ENCODE measurements at places on chromosomes 2 and 18.

DNA sequence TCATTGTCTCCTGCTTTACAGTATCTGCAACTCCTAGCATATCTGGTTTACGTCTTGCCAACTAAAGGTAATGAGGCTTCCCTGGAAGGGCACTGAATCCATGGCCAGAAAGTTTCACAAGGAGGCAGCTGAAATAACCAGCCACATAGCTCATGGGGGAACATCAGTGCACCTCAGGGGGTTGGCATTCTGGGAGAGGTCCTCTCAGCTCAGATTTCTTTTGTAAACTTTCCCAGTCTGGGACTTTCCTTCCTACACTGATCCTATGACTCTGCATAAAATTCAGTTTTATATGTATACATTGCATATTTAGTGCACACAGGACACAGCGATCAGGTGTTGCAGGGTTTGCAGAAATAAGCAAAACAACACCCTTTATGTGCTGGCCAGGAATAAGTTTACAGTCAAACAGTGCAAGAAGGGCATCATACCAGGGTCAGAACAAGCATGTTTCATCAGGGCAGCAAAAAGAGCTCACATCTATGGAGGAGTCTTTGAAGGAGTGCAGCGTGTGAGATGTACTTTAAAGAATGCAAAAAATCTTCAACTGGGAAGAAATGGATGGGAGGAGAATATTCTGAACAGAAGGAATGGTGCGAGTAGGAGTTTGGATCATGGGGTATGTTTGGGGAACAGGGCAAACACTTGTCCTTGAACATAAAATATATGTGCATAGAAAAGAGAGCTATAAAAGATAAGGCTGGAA, 240.6 kb upstream of the RAB12 start:
- no peak for DNase-seq

DNA sequence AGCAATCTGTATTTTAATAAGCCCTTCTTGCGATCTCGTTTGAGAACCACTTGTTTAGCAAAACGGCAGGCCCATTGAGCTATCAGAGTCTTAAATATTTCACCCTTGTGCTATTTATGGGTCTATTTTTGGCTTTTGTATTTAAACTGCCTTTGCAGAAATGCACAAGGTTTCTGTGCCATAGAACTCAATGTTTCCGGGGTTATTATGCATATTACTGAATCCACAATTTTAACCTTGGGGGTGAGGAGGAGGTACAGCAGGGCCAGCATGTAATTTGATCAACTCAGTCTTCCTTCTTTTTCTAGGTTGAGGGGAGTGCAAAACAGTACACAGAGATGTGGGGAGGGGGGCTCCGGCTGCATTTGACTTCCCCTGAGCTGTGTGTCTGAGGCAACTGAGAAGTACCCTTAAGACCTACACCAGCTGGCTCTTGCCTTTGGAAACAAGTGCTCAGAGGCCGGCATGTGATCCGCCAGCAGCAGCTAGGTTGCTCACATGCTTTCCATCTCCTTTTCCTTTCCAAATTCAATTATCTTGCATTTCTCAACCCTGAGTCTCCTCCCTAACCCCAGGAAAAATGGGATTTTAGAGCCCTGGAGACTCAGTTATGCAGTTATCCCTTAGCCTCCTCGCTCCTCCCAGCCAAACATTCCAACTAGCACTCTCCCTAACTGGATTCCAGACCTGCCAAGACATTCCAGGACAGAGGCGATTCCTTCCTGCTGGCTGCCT, 103.0 kb downstream of the HNRNPLL start:
- no peak for DNase-seq

DNA sequence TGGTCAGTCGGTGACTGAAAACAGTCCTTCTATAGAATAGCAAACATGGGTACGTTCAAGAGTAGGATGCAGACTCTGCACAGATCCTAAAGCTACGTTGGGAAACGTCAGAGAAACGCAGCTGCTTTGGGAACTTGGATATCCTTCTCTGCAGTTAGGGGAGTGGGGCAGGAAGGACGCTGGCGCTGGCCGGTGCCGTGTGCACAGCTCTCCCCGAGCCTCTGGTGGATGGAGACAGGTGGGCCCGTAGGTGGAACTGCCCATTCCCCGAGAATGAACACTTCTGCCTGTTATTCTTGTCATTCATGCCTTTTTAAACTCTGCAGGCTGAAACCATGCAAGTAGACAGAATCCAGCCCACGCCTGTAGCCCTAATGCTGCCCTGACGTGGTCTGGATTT, 91.7 kb upstream of the MBOAT2 start:
- DNase-seq: no peak

- DNase-seq: no peak
Observed at GRCh38 chr2:81706856-81707255, 1402.3 kb upstream of the LRRTM1 start.

GRCh38 chr2:86251840-86252266, 52.6 kb downstream of the MRPL35 start:
- no peak for DNase-seq

DNA sequence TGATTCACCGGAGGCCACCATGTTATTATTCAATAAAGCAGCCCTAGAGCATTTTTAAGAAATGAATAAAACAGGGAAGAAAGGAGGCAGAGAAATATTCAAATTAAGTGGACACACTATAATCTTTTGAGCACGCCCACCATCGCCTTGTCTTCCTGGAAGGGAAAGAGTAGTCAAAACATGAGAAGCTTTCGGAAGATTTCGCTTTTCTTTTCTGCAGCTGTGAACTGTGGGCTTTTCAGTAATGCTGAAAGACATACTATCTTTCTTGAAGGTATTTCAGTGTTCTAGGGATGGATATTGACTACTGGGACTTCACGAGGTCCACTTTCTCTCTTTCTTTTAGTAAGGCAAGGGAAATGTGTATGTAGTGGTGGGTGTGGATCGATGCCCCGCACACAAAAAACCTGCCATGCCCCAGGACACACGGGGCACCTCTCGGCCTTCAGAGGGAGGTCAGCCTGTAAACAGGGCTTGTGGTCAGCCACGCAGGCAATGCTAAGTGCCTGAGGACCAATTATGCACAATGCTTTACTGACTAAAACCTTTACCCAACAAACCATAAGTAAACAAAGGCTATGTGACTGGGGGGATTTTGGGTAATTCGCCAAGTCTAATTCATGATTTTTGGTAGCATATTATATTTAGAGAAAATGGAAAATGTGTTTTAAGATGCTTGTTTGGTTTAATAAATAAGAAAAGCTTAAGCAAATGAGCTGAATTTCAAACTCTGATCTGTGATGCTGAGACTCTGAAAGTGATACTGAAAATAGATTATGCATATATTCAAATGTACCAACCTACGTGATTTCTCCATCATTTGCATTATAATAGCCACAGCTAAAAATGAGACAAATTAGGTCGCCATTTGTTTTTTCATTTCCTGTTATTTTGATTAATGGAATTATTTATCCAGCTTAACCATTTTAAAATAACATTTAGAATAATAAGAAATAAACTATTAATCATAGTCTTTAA, 130.5 kb downstream of the ZNF516 start:
- DNase-seq: no peak

- DNase-seq: no peak
Observed at GRCh38 chr18:36194600-36195315, 7.5 kb downstream of the MOCOS start.

DNA sequence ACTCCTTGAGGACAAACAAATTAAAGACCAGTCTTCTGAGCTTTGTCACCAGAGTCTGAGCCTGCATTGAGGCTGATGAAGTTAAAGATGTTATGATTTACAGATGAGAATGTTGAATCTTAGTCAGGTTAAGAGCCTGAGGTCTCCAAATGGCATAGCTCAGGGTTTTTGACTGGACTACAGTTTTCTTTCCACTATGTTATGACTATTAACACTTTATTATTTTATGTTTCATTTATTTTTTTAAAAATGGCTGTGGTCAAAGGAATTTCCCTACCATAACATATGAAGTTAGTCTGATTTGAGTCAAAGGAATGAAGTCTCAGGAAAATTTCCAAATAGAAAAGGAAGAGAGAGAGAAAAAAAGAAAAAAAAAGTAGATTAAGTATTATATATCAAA, 39.7 kb upstream of the CWC22 start:
- no peak for DNase-seq

DNA sequence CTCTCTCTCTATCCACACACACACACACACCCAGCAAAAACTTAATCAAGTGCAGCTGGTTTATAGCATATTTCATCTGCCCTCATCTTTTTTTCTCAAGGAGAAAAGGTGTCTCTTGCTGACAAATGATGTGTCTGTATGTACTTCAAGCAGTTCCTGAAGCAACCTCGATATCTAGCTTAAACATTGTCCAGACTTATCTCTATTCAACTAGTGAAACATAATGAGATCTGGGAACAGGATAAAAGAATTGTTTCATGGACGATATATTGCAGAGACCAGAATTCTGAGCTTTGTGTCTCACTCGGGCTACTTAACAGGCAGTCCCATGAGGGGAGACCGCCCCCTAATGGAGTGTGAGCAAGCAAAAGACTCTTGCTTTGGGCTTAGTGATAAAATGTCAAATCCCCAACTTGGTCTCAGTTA, 929.2 kb upstream of the SOX11 start:
- no peak for DNase-seq

Data from stimulated activated CD8-positive, alpha-beta memory T cell treated with anti-CD3 and anti-CD28 coated beads, Interleukin-7, amount 100 ng/mL, for 48 hours (primary cell).